ENCODE measurements at places on chromosomes 3 and 15. TPM values are rescaled to one million over a fixed set of nuclear protein-coding genes. Genes with fewer than 3 reads are reported as not detected.
A peak's percentile ranks its signal among the peaks of the same experiment; 100 is the strongest.

The MAP3K13 gene
- total RNA-seq, result 10.5 TPM

- no peak for DNase-seq
These were observed 55.1 kb downstream of the HEG1 start for GRCh38 chr3:125000661-125001060.

DNA sequence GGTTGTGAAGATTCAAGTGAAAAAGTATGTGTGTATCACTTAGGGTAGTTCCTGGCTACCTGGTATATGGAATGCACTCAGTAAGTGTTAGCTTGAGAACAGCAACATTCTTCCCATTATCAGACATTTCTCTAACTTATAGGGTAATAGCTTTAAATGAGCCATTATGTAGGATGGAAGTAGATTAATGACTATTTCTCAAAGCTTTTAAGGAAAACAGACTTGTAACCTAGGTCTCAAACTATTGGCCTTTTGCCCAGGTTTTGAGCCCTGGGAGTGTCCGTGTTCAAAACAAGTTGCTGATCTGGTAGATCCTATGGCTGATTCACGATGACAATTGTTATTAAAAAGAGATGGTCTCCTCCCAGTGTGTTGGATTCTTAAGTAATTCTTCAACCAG lies 129.1 kb upstream of the UMPS start:
- DNase-seq, result no peak

- no peak for DNase-seq
These were observed 3.9 kb downstream of the TOMM70 start for GRCh38 chr3:100396967-100397366.

DNA sequence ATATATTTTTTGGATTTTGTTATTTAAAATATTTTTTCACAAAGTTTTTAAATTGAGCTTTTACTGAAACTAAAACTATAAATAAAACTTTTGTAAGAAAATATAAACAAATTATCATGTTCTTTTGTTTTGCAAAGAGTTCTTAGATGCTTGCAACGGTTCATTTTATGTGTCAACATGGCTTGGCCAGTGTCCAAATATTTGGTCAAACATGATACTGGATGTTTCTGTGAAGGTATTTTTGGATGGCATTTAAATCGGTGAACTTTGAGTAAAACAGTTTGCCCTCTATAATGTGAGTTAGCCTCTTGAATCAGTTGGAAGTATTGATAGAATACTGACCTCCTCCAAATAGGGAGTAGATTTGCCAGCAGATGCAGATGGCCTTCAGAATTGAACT lies 612.6 kb upstream of the NECTIN3 start:
- no peak for DNase-seq

GRCh38 chr3:78765671-78766485 lies 1001.9 kb downstream of the ROBO1 start:
- DNase-seq, result no peak

GRCh38 chr3:168989396-168989795 lies 674.1 kb downstream of the MECOM start:
- no peak for DNase-seq

DNA sequence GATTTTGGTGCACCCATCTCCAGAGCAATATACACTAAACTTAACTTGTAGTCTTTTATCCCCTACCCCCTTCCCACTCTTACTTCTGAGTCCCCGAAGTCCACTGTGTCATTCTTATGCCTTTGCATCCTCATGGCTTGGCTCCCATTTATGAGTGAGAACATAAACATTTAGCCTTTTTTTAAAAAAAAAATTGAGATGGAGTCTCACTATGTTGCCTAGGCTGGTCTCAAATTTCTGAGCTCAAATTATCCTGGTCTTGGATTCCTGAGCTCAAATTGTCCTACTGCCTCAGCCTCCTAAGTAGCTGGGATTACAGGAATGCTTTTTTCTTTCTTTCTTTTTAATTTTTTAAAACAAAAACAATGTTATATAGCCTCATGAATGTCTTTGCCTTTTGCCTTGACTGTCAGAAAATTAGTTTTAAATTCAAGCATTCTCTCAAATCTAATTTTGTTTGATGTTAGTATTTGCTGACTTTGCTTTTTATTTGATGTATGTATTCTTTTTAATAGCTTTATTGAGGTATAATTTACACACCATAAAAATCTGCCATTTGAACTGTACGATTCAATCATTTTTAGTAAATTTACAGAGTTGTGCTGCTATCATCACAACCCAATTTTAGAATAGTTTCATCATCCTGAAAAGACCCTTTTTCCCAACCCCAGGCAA lies 46.9 kb downstream of the NFKBIZ start:
- DNase-seq, result no peak

DNA sequence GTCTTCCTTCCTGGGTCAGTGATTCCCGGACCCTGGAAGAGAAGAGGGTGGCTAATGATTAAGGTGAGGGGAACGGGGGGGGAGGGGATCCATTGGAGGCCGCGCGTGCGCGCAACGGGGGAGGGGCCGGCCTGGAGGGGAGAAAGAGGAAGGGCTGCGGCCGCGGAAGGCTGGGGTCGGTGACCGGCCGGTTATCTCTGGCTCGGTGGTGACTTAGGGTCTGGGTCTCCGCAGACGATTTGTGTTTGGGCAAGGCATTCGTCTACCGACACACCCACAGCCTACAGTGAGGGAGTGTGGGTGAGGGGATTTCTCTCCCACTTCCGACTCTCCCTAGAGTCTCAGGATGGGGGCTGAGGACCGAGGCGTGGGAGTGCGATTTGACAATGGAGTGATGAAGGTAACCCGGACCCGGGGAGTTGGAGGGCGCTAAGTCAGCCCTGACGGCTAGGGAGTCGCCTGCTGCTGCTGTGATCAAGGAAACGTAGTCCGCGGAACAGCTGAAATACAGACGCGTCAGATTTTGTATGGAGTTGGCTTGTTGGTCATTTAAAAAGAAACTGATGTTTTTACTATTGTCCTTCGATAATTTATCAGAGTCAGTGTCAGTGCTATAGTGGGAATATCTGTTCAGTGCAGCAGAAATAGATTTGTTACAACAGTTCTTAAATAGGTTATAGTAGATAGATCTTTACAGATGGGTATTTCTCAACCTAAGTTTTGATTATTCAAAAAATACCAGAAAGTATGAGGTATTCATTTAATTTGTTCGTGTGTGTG lies 733 bp downstream of the RNF111 start:
- peak; percentile 68 for DNase-seq

DNA sequence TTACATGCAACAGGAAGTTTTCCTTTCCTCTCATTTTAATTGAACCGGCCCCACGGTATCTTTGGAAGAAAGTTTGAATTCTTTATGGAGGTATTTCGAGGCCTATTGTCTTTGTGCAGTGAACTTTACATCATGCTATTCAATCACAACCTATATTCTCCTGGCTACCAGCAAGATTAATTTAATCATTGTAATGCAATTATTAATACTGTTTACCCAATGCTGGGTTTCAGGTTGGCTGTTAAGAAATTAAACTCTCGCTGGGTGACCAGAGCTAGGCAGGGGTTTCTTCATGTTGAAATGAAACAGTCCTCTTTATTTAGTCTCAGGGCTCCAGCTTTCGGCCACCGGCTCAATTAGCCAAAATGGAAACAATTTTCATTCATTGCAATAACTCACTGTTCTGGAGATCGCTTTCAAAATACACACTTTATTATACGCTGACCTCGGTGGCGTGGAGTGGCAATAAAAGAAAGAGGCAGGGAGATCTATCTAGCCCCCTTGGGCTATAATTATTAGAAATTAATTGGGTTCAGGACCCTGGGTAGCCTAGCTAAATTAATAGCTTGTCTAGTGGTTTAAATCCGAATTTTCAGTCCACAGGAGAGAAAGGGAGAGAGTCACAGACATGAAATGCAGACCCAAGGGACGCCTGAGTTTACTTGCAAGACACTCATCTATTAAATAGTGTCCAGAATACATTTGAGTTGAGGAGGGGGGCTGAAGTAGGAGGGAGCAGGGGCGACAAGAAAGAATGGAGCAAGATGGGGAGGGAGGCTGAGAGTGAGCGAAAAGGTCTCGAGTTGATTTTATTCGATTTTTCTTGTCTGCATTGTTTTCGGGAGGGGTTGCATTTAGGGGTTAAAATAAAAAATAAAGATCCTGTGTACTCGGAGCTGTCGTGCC lies 3.9 kb upstream of the MECOM start:
- DNase-seq, result no peak
